Lung (tissue), 17 donors: ENCODE measurements at places on chromosomes 12 and 14. TPM values are rescaled to one million over a fixed set of nuclear protein-coding genes. Genes with fewer than 3 reads are reported as not detected.

GRCh38 chr12:95198914-95199313 lies 18.4 kb downstream of the FGD6 start:
- DNase-seq = no peak
- no peaks in the 10 kb centered on the region for H3K36me3 ChIP-seq

GRCh38 chr14:74763803-74764531 lies 851 bp downstream of the YLPM1 start:
- H3K4me1 ChIP-seq = no peaks in the 10 kb centered on the region
- peaks cover 1% of the 10 kb centered on the region for H3K36me3 ChIP-seq
- DNase-seq = peak; percentile 40
- no peaks in the 10 kb centered on the region for H3K27me3 ChIP-seq

DNA sequence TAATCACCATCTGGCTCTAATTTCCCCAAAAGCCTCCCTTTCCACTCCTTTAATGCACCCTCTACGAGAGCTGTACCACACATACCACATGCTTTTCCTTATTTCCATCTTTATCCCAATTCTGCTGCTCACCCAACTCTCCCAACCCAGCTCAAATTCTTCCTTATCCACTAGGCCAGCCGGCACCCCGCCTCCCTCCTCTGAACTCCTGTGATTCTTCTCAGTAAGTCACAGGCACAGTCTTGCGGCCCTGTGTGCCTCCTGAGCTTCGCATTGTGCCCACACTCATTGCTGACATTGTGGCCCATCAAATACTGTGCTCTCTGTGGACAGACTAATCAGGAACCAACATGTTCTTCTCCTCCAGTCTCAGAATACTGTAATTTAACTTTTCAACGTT lies 45.4 kb downstream of the APPL2 start:
- H3K36me3 ChIP-seq = peaks cover 39% of the 10 kb centered on the region
- no peaks in the 10 kb centered on the region for H3K4me1 ChIP-seq
- no peak for DNase-seq

The PCBP2 gene
- 501 TPM for polyA plus RNA-seq

The OGFOD2 gene
- 19.7 TPM for polyA plus RNA-seq

GRCh38 chr12:84929501-84929900 lies 16.9 kb upstream of the SLC6A15 start:
- H3K27ac ChIP-seq = no peak overlapping the region
- no peak overlapping the region for H3K4me3 ChIP-seq
- H3K4me1 ChIP-seq = no peaks in the 10 kb centered on the region
- no peak for DNase-seq
- no peaks in the 10 kb centered on the region for H3K36me3 ChIP-seq

DNA sequence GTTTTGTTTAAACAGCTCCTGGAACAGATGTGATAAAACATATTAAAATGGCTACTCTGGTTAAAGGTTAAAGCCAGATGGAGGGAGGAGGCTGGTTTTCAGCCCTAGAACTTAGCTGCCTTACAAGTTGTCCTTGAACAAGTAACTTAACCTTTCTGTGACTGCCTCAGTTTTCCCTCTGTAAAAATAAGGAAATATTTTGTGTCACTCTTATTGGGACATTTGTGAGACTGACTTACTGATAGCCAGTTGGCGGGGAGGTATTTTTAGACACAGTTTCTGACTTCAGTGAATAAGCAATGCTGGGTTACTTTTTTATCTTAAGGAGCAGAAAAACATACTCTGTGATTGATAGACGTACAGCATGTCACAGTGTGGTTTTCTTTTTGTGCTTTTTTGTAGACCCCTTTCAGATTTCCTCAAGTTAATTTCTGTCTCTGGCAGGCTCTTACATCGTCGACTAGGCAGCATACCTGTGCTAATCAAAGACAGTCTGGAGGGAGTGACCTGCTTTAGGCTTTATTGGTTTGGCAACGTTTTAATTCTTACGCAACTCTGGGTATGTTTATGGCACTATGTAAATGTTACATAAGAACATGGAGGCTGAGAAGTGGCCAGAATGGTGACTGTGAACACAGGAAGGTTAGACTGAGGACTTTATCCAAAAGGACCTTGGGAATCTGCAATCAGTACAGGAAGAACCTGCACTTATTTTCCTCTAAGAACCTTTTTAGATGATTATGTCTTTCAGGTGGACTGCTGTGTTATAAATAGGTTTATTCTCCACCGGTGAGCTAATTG lies 3.3 kb downstream of the ACVR1B start:
- DNase-seq = no peak
- H3K27me3 ChIP-seq = peaks cover 3% of the 10 kb centered on the region
- peak overlapping the region; percentile 61 for H3K27ac ChIP-seq
- peaks cover 22% of the 10 kb centered on the region for H3K4me1 ChIP-seq
- no peaks in the 10 kb centered on the region for H3K36me3 ChIP-seq
- no peak overlapping the region for H3K4me3 ChIP-seq

DNA sequence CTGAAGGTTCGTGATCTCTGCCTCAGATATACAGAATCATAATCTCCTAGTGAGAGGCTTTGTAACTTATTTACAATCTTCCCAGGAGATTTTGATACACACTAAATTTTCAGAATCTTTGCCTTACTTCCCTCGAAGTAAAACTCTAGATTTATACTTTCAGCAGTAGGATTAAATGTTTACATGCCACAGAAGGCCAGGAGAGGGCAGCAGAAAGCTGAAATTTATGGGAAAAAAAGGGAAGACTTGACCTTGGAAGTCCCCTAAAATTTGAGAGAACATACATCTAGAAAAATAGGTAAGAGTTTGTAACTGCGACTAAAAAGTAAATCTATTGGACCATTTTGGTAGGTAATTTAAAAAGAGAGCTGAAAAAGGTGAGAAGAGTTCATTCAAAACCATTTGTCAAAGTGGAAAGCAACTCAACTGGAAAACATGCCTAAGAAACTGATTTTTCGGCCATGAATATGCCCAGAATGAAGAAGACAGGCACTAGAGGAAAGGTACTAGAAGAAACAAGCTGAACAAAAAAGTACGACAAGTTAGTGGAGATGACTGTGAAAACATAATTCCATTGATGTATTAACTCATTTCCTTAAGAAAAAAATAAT lies 242.0 kb upstream of the MDGA2 start:
- no peak overlapping the region for H3K27ac ChIP-seq
- no peaks in the 10 kb centered on the region for H3K36me3 ChIP-seq
- no peak overlapping the region for H3K4me3 ChIP-seq

GRCh38 chr12:75738486-75738885 lies 227.1 kb upstream of the KRR1 start:
- no peaks in the 10 kb centered on the region for H3K4me1 ChIP-seq
- H3K27me3 ChIP-seq = no peaks in the 10 kb centered on the region
- no peak overlapping the region for H3K4me3 ChIP-seq
- H3K36me3 ChIP-seq = no peaks in the 10 kb centered on the region
- no peak for DNase-seq

DNA sequence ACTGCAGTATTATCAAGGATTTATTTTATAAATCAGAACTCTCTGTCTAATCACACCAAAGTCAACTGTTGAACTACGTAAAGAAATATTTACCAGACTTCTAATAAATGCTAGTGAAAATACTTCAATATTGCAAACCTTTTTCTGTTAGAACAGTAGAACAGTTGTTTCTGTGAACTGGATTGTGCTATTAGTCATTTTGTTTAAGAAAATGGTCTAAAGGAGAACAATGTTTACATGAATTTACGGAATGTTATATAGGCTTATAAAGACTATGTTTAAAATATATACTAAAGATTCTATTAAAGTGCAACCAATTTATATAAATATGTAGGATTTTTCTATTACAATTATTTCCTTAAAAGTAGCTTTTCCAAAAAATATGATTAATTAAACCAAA lies 471.4 kb downstream of the FSCB start:
- H3K4me1 ChIP-seq = no peaks in the 10 kb centered on the region
- no peaks in the 10 kb centered on the region for H3K27me3 ChIP-seq

GRCh38 chr14:100076133-100076532 lies 10.9 kb downstream of the EVL start:
- peaks cover 7% of the 10 kb centered on the region for H3K4me1 ChIP-seq
- H3K27ac ChIP-seq = no peak overlapping the region
- DNase-seq = no peak
- no peaks in the 10 kb centered on the region for H3K27me3 ChIP-seq
- no peak overlapping the region for H3K4me3 ChIP-seq

The OR10G3 gene
- not detected for polyA plus RNA-seq

DNA sequence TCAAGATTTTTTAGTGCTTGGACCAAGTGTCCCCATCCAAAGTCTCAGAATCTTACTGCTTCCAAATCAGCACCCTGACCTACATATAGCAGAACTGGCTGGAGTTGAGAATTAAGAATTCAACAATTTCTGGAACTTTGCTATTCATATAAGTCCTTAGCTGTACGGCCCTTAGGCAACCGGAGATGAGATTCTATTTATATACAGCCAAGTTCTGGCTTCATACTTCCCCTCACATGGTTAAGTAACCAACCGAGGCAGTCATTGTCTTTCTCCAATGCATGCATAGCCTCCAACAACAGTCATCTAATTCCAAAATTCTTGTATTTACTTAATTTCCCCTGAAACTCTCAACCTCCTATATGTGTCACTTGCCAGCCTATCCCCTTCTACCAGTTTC lies 76.6 kb downstream of the SINHCAF start:
- DNase-seq = no peak
- H3K36me3 ChIP-seq = no peaks in the 10 kb centered on the region
- no peaks in the 10 kb centered on the region for H3K27me3 ChIP-seq
- H3K4me3 ChIP-seq = no peak overlapping the region
- no peaks in the 10 kb centered on the region for H3K4me1 ChIP-seq

DNA sequence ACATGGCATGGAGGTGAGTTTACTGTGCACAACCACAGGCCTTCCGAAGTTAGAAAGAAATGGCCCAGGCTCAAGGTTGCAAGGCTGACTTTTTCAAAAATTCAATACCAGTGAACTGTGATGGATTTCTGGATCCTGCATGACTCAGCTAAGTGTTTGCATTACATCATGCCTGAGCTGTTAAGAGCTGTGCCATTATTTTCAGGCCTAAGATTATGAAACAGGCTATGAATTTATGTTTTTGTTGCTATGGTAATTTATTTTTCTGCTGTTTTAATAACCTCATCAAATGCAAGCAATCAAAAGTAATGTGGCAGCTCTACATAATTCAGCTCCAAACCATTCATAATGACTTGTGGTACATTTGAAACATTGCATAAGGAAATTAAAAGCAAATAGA lies 457.7 kb upstream of the TMEM132C start:
- no peak for DNase-seq
- no peaks in the 10 kb centered on the region for H3K36me3 ChIP-seq
- no peak overlapping the region for H3K27ac ChIP-seq
- no peaks in the 10 kb centered on the region for H3K4me1 ChIP-seq
- no peak overlapping the region for H3K4me3 ChIP-seq
- H3K27me3 ChIP-seq = no peaks in the 10 kb centered on the region

DNA sequence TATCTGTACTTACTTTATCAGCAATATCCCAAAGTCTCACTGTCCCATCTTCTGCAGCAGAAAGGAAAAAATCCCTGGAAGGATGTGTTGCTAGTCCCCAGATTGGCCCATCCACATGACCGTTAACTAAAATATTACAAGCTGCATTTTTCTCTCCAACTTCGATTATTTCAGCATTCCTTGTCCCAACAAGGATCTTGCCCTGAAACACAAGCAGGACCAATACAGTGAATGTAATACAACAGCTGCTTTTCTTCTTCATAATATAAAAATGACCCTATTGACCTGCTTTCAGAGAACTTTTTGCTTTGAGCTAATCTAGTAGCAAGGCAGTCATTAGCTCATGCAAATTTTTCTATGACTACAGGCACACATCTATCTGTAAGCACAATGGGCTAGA lies 58.3 kb downstream of the ZC3H14 start:
- H3K36me3 ChIP-seq = peaks cover 1% of the 10 kb centered on the region
- H3K4me3 ChIP-seq = no peak overlapping the region
- H3K27ac ChIP-seq = no peak overlapping the region
- no peaks in the 10 kb centered on the region for H3K4me1 ChIP-seq
- DNase-seq = peak; percentile 30

- DNase-seq = no peak
- no peaks in the 10 kb centered on the region for H3K36me3 ChIP-seq
- no peak overlapping the region for H3K27ac ChIP-seq
- no peaks in the 10 kb centered on the region for H3K27me3 ChIP-seq
Measured at GRCh38 chr14:99769799-99770198, 23.4 kb upstream of the EML1 start.

The TGM1 gene
- polyA plus RNA-seq = 9.8 TPM

GRCh38 chr12:700016-700415 lies 36.8 kb upstream of the NINJ2 start:
- H3K27ac ChIP-seq = no peak overlapping the region
- H3K4me3 ChIP-seq = no peak overlapping the region
- H3K27me3 ChIP-seq = no peaks in the 10 kb centered on the region
- no peak for DNase-seq
- H3K4me1 ChIP-seq = peaks cover 3% of the 10 kb centered on the region
- no peaks in the 10 kb centered on the region for H3K36me3 ChIP-seq

- no peaks in the 10 kb centered on the region for H3K27me3 ChIP-seq
- no peak overlapping the region for H3K27ac ChIP-seq
- peak; percentile 32 for DNase-seq
- no peak overlapping the region for H3K4me3 ChIP-seq
- peaks cover 62% of the 10 kb centered on the region for H3K36me3 ChIP-seq
Measured at GRCh38 chr12:110345176-110345661, 58.3 kb downstream of the ANAPC7 start.

DNA sequence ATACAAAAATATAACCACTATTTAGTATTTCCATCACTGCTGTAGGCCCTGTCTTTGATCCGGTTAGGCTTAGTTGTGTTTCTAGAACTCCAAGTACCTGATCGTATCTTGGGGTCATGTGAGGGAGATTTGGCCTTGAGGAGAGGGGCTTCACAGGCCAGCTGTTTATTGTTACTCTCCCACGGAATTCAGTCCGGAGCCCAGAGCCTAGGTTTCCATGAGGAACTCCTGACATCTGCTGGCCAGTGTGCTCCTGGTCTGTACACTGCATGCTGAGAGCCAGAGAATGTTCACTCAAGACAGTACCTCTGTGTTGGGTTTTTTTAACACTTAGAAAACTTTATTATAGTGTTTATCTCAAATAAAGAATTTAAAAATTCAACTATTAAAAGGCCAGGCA lies 341.0 kb upstream of the TMEM132C start:
- no peak overlapping the region for H3K4me3 ChIP-seq
- DNase-seq = peak; percentile 13
- no peaks in the 10 kb centered on the region for H3K36me3 ChIP-seq
- no peak overlapping the region for H3K27ac ChIP-seq

The PLBD1 gene
- 9.5 TPM for polyA plus RNA-seq
